Activated effector memory CD4-positive, alpha-beta T cell treated with Interleukin-2 at 50 U/mL for 16 hours (primary cell): ENCODE measurements at places on chromosomes 5 and 9.

DNA sequence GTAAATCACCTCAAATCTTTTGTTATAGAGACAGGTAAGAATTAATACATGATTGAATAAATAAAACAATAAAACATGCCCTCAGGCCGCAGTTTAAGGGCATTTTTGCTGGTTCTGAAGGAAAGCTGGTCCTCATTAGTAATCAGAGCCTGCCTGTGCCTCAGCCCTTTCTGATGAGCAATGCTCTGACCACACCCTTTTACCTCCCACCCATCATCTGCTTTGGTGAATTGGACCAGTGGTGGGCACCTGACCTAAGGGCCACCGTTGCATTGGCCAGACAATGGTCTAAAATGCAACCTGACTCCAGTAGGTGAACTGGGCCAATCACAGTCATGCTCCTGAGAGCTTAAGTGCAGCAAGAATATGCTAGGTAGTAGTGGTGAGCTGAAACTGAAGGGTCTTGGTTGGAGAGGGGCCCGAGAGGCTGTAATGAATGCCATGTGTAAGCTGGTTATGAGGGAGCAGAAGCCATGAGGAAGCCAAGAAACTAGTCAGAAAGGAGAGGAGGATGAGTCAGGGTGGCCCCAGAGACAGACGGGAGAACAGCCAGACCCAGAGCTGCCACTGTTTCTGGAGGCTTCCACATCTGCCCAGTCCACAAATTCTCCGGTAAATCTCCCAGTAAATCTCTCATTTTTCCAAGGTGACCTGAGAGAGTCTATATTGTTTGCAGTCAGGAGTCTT, 45.5 kb upstream of the ZSWIM6 start:
- DNase-seq = no peak

- no peak for DNase-seq
Measured at GRCh38 chr5:107597247-107597646, 73.5 kb downstream of the EFNA5 start.

- no peak for DNase-seq
Measured at GRCh38 chr9:129839324-129840023, 4.2 kb downstream of the USP20 start.

- DNase-seq = no peak
Measured at GRCh38 chr9:107612136-107612535, 122.6 kb upstream of the KLF4 start.

DNA sequence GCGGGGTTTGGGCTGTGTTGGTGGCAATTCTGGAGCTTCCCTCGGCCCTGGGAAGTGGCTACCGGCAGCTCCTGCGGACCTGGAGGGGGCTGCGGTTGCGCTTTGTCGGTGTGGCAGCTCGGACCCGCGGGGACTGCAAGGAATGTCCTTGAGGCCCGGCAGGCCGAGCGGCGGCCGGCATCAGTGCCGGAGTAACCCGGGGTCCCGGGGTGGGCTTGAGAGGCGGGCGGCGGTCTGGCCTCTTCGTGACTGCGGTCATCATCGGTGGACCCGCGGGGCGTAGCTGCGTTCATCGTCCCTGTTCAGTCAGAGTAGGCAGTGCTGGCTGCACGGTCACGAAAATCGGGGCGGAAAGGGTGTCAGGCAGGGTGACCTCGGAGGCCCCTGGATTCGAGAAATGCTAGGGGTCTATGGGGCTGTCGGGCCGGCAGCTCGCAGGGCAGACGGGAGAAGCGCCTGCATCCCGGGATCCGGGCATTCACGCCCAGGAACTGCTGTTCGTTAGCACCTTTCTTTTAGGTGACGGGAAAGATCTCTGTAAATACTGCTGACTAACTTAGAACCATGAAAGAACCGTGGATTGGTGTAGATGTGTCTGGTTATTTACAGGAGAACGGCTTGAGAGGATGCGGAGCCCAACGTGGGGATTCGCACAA, 474 bp downstream of the HMGCR start:
- DNase-seq = no peak

GRCh38 chr5:121152411-121152810, 688.3 kb downstream of the PRR16 start:
- DNase-seq = no peak

GRCh38 chr9:112104401-112104800, 70.7 kb downstream of the SUSD1 start:
- no peak for DNase-seq

DNA sequence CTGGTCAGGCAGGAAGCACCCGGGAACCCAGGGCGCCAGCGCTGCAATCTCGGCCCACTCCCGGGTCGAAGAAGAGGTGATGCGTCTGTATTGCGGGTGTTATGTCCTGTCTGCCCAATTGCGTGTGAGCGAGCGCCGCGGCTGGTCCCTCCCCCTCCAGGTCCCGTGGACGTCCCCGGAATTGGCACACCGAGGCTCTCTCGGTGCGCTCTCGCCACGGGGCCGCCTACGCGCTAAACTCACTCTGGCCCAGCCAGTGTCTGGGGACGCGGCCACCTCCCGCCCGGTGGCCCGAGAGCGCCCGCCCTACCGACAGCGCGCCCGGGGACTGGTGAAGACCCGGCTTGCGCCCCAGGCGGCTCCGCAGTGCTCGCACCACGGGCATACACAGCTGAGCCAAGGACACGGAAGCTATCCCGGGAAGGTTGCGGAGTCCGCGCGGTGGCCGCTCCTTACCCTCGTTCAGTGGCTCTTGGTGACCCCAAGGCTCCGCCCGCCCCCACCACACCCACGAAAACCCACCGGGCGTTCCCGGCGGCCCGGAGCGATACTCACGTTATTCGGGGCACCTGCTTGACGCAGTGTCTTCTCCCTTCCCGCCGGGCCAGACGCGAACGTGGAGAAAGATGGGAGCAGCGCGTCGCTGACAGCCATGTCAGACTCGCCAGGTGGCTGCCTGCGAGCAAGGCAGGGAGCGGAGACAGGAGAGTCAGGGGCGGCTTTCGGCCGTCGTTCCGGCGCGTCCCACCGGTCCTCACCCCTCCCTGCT, 1.0 kb downstream of the KLF4 start:
- no peak for DNase-seq

- DNase-seq = no peak
Measured at GRCh38 chr9:80932181-80932580, 757.2 kb downstream of the TLE1 start.

- no peak for DNase-seq
Measured at GRCh38 chr9:93258818-93259489, 75.0 kb downstream of the WNK2 start.

DNA sequence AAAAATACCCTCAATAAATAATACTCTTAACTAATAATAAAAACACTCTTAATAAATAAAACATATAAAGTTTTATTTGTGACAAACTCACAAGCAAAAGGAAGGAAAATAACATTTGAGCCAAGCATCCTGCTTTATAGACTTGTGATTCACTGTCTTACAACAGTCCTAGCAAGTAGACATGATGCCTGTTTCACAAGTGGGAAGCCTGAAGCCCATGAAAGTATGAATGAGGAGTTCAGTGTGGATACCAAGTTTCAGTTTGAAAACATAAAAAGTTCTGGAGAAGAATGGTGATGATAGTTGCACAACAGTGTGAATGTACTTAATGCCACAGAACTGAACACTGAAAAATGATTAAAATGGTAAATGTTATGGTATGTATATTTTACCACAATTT, 10.9 kb downstream of the HABP4 start:
- no peak for DNase-seq

- DNase-seq = no peak
Measured at GRCh38 chr9:126613651-126614050, at the start of gene LMX1B. LMX1B (plus strand) TSS chr9:126613928; CDS start chr9:126614450, 522 bp downstream.

- DNase-seq = no peak
Measured at GRCh38 chr5:92659246-92659645, 921.8 kb downstream of the NR2F1-AS1 start.

DNA sequence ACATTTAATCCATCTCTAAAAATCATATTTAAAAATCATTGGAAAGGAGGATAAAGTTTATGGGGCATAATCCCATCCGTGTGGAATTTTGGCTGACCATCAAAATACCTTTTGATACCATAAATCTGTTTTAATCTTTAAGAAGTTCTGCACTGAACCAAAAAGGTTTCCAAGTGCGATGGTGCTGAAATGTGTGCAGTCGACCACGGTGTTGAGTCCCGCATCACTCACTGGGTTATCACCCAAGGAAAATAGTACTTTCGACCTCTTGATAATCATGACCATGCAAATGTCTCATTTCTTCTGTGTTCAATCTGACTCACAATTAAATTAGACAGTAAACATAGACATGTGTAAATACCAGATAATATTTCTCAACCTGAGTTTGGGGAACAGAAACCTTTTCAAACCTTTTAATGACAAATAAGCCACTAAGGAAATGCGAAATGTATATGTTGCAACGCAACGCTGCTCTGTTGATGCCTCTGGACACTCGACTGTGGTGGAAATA, 62.0 kb upstream of the CDH6 start:
- DNase-seq = no peak

- no peak for DNase-seq
Measured at GRCh38 chr5:147674411-147674810, 108.1 kb downstream of the JAKMIP2 start.
